ENCODE measurements at places on chromosomes 1 and 21.

DNA sequence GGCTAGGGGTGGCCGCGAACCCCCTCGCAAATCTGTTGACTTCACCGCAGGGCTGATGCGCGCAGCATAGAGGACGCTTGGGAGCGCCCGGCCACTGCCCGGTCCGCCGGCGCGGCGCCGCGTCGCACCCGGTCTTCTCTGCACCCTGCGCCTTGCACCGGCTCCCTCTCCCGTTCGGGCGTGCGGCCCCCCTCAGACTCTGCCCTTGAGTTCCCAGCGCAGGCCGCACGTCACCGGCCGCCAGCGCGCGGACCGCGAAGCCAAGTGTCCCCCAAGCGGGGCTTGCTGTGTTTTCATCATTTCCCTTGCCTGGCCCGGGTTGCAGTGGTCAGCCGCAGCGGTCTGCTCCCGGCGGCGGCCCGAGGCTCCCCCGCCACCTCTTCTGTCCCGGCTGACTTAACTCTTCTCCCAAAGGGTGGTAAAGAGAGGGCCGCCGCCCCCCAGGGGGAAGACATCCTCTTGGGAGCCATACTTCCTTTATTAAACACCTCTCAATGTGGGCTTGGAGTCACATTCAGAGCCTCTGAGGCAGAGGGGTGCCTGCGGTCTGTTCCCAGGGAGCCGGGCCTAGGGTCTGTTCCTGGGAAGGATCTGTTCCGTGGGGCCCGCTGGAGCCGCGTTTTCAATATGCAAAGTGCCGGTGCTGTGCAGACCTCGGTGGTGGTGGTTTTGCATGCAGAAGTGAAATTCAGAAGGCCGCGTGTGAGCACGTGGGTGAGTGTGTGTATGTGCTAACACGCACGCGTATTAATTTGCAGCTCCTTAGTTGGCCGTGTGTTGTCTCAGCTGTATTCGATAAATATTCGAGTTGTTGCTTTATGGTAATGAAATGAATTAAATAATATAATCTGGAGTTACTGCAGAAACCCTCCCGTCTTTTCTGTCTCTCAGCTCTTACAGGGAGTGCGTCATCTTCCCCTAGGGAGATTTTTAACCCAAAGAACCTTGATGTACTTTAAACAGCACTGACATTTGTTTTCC lies 17.6 kb downstream of the PBX1 start:
- no peak for DNase-seq

- DNase-seq = peak; percentile 2
Observed at GRCh38 chr1:101996825-101997465, at the start of gene OLFM3. OLFM3 (minus strand) TSS chr1:101996926.

DNA sequence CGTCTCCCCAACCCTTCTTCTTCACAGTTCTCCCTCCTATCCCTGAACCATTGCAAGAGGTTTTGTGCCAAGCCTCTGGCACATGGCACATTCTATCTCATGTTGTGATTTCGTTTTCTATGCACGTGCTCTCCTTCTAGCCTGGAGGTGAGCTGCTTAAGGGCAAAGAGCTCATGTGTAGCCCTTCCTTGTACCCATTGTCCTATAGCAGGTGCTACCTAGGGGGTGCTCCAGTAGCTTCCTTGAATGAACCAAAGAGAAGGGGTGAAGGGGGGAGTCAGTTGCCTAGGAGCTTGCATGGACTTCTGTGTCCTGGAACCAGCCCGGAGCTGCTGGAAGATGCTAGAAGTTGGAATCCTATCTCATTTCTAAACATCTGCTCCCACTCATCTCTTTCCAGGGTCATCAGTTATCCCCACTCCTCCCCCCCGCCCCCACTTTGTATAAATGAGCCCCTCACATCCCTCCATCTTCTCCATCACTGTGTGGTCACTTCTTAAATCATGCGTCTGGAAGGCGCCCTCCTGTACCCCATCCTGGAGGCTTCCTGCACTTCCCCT lies 535 bp upstream of the DISC1 start:
- no peak for DNase-seq

- DNase-seq = no peak
Observed at GRCh38 chr21:41902946-41903345, 23.8 kb upstream of the PRDM15 start.

GRCh38 chr1:100604372-100604771 lies 66.4 kb downstream of the GPR88 start:
- no peak for DNase-seq

DNA sequence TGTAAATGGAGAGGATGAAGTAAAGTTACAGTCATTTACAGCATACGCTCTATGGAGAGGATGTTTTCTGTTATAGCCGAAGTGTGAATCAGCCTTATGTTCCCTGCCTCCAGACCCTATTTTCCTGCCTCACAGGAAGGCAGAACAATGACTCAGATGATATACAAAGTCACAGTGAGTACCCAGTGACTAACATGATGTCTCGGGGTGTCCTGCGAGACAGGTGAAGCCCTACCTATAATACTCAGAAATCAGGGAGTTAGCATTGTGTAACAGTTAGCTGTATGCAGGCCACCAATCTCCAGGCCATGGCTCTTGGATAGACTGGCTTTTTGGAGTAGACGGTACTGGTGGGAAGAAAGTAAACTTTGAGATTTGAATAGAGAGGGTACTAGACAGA lies 55.6 kb upstream of the FBXO28 start:
- DNase-seq = no peak

GRCh38 chr1:162906485-162906884 lies 45.5 kb upstream of the CCDC190 start:
- no peak for DNase-seq

GRCh38 chr1:156124557-156125483 lies 10.3 kb downstream of the LMNA start:
- peak; percentile 87 for DNase-seq

DNA sequence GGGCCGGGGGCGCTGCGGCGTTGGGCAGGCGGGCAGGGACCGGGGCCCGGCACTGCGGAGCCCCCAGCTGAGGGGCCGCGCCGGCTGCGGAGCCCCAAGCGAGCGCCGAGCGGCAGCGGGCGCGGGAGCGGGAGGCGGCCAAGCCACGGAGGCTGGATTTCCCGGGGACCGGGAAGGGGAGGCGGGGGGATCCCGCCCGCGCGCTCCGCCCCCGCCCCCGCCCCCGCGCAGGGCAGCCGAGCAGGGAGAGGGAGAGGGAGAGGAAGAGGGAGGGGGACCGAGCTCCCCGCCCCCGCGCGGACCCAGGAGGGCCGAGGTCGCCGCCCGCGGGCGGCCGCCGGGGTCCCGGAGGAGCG lies at the start of gene DLGAP3:
TSS of gene DLGAP3 (minus strand) at position 154 of the 356 bp plus-strand sequence. CDS start 24,267 bp downstream, outside the sequence.
- no peak for DNase-seq

DNA sequence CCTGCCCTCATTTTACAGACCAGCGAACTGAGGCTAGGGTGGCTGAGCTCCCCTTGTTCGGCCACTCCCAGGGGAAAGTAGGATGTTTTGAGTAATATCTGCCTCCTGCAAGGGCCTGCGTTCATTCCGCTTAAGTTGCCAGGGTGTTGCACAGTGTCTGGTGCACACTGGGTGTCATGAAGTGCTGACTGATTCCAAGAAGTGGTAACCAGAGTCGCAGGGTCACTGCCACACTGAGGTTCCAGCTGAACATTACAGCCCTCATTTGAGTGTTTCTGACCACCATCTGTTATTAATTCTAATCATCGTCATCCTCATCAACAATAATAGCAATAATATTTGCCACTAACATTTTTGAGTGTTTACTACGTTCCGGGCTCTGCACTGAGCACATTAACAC lies 250.6 kb downstream of the KAZN start:
- DNase-seq = no peak

- no peak for DNase-seq
Observed at GRCh38 chr1:229437443-229437842, 3.5 kb upstream of the ACTA1 start.

DNA sequence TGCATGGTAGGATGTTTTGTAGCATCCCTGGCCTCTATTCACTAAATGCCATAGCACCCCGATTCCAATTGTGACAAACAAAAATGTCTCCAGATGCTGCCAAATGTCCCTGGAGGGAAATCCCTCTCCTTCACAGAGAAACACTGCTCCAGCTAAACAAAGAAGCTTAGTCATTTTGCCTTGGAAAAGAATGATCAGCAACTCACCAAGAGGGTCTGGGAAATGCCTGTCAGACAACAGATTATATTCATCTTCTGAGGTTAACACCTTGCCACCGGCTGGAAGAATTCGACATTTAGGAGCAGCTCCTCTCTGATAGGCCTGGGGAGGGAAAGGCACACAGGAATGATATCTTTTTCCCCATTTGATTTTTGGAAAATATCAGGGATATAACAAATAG lies 84.4 kb downstream of the NIBAN1 start:
- no peak for DNase-seq

GRCh38 chr1:3399732-3400131 lies 54.7 kb upstream of the ARHGEF16 start:
- no peak for DNase-seq

GRCh38 chr1:11078631-11079030 lies 18.8 kb upstream of the SRM start:
- DNase-seq = no peak

DNA sequence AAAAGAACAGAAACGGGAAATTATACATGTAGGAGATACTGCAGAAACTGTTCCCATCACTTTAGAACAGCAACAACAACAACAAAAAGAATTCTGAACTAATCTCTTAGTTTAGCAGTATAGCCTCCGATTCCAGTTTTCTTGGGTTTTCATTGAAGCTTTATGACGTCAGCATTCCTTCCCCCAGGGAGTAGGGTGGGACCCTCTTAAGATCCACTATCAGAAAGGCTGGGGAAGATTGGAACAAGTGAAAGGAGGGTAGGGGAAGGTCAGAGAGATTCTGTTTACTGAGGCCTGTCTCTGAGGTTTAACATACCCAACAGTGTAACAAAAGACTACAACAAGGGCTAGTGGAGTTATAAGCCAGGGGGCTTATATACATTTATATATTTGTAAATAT lies 121.4 kb upstream of the OLFM3 start:
- no peak for DNase-seq

DNA sequence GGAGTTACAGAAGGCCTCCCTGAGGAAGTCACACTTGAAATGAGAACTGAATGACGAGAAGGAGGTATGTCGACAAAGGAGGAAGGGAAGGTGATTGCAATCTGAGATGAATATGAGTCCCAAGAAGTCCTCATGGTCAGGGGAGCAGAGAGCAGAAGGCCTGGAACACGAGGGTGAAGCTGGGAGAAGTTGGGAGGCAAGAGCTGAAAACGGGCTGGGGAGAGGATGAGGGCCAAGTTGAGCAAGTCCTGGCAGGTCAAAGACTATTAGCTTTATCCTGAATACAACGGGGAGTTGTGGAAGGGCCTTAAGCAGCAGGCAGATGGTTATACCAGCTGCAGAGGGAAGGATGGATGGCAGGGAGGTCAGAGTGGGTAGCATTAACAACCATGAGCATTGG lies 89.5 kb downstream of the KCNJ15 start:
- DNase-seq = no peak

GRCh38 chr1:204733289-204733688 lies 47.8 kb upstream of the LRRN2 start:
- no peak for DNase-seq

- DNase-seq = no peak
Observed at GRCh38 chr1:220884109-220884980, 5.1 kb downstream of the HLX start.

DNA sequence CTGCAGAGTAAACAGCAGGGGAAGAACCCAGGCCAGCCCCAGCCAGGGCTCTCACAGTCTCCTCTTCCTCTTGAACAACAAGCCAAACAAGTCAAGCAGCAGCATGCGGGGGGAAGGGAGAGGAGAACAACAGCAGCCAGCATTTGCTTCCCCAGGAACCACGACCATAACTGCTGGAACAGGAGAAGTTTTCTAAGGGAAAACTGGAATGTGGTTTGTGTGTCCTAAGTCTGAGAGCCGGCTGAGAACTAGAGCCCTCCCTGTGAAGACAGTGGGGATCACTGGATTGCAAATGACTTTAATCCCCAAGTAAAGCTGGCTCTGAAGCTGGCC lies 48.2 kb downstream of the COQ8A start:
- DNase-seq = no peak

- DNase-seq = no peak
Observed at GRCh38 chr1:10173582-10173981, 36.8 kb upstream of the KIF1B start.

DNA sequence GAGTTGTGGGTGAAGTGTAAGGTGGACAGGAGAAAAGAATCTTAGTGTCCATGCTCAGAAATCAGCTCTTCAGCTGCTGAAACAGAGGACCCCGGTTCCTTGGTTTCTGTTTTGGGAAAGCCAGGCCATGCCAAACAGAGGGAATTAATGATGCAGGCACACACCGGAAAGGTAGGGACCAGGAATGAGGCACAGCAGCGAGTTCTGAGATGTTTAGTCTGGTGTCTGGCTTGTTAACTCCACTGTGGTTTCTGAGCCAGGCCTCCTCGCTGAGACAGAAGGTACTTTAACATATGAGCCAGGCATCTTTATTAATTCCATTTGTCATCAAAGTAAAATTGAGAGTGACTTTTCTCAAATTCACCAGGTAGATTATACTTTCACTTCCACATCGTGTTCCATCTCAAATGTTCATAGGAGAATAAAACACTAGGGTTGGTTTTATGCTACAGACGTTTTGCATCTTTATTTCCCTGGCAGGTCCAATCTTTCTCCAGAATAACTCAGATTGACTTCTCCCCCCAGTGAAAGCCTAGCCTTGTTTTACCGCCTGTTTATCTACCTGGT lies 23.5 kb downstream of the LRRC8D start:
- no peak for DNase-seq

DNA sequence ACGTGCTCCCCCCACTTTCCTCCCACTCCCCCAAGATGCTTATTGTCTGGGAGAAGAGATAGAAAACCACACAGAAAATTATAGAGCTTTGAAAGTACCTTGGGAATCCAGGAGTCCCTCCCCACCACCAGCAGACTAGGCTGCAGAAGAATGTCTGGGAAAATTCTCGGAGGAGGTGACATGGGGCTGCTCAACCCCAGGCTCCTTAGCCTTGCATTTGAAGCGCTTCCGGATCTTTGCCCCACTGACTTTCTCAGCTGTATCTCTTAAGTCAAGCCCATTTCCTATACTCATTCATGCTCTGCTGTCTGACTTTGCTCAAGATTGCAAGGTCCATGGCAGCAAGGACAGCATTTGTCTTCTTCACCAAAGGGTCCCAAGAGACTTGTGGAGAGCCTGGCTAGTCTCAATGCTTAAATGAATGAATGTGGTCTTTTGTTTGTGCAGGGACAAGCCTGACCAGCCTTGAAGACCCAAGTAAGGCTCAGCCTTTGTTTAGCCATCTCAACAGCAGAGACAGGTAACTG lies 38.0 kb downstream of the DNTTIP2 start:
- DNase-seq = no peak

- no peak for DNase-seq
Observed at GRCh38 chr1:5680600-5680999, 311.6 kb downstream of the NPHP4 start.

DNA sequence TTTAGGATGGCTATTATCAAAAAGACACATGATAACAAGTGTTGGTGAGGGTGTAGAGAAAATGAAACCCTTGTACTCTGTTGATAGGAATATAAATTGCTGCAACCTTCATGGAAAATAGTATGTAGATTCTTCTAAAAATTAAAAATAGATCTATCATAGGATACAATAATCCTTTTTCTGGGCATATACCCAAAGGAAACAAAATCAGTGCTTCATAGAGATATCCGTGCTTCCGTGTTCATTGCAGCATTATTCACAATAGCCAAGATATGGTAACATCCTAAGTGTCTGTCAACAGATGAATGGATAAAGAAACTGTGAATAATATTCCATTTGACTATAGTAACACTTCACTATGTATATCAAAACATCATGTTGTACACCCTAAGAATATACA lies 106.7 kb downstream of the MIS18A start:
- no peak for DNase-seq

GRCh38 chr21:42106425-42106824 lies 35.3 kb downstream of the UMODL1 start:
- no peak for DNase-seq
